ENCODE measurements at places on chromosomes 2 and 18. TPM values are rescaled to one million over a fixed set of nuclear protein-coding genes. Genes with fewer than 3 reads are reported as not detected.

GPR155 gene
- polyA plus RNA-seq: 0.26 TPM

GPR45 gene
- not detected for polyA plus RNA-seq

HOXD13 gene
- not detected for polyA plus RNA-seq

FBLN7 gene
- 0.88 TPM for polyA plus RNA-seq

FRZB gene
- 4.4 TPM for polyA plus RNA-seq

SPATA3 gene
- not detected for polyA plus RNA-seq

CLASP1 gene
- 9.2 TPM for polyA plus RNA-seq

UCN gene
- 0.35 TPM for polyA plus RNA-seq
